Mammary epithelial cell (primary cell): ENCODE measurements at places on chromosomes 2 and 18. TPM values are rescaled to one million over a fixed set of nuclear protein-coding genes. Genes with fewer than 3 reads are reported as not detected.

Gene AGXT
- not detected for total RNA-seq

Gene TYMS
- total RNA-seq: 6.8 TPM

Gene IAH1
- 53.1 and 63.8 TPM in 2 replicates for total RNA-seq

Gene CCDC148
- 1.3 TPM for total RNA-seq

Gene EPHA4
- 3.9 and 5.1 TPM in 2 replicates for total RNA-seq

Gene COBLL1
- total RNA-seq: 35.0 TPM

Gene ANKRD30BL
- not detected for total RNA-seq

Gene BZW1
- total RNA-seq: 462 and 501 TPM in 2 replicates

Gene PID1
- 1.2 TPM for total RNA-seq

Gene SERPINB12
- total RNA-seq: not detected in 2 replicates

Gene GALR1
- not detected in 2 replicates for total RNA-seq

Gene SLC40A1
- 3.2 TPM for total RNA-seq

Gene PIEZO2
- 1.3 TPM for total RNA-seq

Gene MYOM1
- total RNA-seq: 0.08 and 0.12 TPM in 2 replicates

Gene UGT1A6
- total RNA-seq: 5.6 and 6.3 TPM in 2 replicates

Gene PLCD4
- 1.8 TPM for total RNA-seq

Gene ARL4C
- total RNA-seq: 94.2 TPM

Gene PRKAG3
- not detected for total RNA-seq

Gene CCDC150
- 4.8 and 7.2 TPM in 2 replicates for total RNA-seq

Gene TUBA4B
- not detected for total RNA-seq
